NCI-H2227 treated with DMSO at 0.1 percent for 48 hours (cell line): ENCODE measurements at places on chromosomes 6 and 20.

GRCh38 chr20:58741384-58741783 is 48.8 kb downstream of the NPEPL1 start:
- no peak for DNase-seq

- no peak for DNase-seq
Measured at GRCh38 chr20:60123652-60124051, 165.4 kb downstream of the CDH26 start.

DNA sequence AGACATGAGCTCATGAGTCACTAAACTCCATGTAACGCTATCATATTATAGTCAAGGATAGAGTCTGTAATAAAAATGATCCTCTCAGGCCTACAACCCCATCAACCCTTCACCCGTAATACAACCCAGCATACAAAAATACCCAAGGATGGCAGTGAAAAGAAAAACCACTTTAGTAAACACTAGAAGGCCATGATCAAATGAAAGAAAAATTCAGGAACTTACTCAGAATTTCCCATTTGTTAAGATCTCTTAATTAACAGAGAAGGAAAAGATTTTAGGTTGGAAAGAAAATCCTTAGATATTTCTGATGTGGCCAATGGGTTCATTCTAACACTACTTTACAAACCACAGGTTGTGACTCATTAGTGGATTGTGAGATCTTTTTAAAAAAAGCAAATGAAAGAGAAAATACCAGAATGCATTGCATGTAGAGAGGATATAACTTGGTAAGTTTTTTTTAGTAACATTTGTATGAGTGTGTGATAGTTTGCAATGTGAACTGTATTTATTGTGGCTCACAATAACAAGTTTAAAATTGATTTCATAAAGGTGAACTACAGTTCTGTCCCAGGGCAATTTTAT is 8.0 kb upstream of the UBE2J1 start:
- DNase-seq, result no peak

DNA sequence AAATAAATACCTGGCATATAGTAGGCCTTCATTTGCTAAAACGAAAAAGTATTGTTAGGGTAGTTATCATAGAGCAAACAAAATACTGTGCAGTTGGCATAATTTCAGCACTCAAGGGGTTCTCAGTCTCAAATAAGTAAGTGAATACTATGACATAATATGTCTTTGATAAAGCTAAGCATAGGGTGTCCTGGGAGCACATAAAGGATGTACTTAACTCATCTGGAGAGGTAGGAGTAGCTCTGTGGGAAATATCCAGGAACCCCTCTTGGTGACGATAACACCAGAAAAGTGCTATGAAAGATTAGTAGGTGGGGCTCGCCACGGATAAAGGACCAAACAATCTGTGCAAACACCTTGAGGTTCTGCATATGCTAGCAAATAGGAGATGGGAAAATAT is 23.2 kb downstream of the VNN1 start:
- DNase-seq, result no peak

- DNase-seq, result no peak
Measured at GRCh38 chr20:50333131-50333670, 142.6 kb downstream of the CEBPB start.

- DNase-seq, result no peak
Measured at GRCh38 chr6:134701301-134701700, 248.6 kb downstream of the ALDH8A1 start.

DNA sequence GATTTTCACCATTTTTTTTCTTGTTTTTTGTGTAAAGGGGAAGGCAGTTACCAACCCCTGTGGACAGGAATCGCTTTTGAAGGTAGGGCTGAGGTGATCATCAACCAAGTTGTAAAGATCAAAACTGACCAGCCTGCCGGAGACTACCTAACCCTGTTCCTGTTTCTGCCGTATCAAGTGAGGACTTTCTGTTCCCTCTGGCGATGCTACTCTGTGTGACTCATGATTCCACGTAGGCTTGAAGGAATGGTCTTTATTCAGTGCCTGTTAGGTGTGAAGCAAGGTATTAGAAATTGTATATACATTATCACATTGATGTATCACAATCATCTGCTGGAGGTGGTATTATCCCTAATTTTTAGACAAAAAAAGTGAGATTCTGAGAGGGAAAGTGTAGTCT is 161.3 kb downstream of the SOX4 start:
- no peak for DNase-seq

DNA sequence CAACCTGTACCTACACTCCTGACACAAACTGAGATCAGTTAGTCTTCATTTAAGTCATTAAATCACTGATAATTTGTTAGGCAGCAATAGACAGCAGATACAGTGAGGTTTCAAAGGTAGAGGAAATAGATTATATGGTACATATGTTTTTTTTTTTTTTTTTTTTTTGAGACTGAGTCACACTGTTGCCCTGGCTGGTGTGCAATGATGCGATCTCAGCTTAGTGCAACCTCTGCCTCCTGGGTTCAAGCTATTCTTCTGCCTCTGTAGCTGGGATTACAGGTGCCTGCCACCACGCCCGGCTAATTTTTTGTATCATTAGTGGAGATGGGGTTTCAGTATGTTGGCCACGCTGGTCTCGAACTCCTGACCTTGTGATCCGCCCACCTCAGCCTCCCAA is 38.2 kb upstream of the KIF13A start:
- DNase-seq, result no peak

DNA sequence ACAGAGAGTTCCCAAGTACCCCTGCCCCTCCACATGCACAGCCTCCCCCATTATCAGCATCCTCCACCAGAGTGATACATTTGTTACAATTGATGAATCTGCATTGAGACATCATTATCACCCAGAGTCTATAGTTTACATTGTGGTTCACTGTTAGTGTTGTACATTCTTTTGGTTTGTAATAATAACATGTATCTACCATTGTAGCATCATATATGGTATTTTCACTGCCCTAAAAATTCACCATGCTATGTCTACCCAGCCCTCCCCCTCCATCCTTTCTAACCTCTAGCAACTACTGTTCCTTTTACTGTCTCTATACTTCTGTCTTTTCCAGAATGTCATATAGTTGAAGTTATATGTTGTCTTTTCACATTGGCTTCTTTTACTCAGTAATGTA is 273.9 kb upstream of the RNF217 start:
- no peak for DNase-seq

DNA sequence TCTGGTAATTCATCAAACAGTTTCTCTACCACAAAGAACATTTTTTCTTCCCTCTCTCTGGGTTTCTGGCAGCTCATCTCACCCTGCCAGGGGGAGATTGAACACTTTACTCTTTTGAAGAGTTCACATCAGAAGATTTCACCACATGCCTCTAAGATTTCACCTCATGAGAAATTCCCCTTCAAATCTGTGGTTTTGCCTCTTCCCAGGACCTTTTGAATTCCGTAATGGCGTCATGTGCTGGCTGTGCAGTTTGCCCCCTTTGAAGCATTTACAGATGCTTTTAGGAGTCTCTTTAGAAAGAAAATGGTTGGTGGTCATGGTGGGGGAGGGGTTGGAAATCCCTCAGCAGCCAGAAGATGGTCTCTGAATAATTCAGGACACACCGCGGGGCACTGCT is 486.1 kb downstream of the QKI start:
- no peak for DNase-seq

DNA sequence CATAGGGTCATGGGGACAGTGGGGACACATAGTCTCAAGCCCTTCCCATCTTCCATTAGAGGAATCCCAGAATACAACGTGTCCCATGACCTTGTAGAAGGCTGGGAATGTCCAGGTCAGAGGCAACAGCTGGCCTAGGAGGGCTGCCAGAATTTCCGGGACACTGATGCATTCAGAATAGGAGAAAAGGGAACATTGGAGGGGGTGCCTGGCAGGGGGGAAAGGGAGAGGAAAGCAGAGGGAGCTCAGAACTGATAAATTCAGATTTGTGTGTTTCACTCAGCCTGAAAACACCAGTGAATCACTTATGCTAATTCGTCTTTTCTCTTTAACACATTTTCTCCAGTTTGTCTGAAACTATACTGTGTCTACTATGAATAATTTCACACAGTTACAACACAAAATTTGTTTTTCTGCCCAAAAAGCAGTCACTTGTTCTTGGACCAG is 35.5 kb upstream of the BMP2 start:
- DNase-seq, result no peak

DNA sequence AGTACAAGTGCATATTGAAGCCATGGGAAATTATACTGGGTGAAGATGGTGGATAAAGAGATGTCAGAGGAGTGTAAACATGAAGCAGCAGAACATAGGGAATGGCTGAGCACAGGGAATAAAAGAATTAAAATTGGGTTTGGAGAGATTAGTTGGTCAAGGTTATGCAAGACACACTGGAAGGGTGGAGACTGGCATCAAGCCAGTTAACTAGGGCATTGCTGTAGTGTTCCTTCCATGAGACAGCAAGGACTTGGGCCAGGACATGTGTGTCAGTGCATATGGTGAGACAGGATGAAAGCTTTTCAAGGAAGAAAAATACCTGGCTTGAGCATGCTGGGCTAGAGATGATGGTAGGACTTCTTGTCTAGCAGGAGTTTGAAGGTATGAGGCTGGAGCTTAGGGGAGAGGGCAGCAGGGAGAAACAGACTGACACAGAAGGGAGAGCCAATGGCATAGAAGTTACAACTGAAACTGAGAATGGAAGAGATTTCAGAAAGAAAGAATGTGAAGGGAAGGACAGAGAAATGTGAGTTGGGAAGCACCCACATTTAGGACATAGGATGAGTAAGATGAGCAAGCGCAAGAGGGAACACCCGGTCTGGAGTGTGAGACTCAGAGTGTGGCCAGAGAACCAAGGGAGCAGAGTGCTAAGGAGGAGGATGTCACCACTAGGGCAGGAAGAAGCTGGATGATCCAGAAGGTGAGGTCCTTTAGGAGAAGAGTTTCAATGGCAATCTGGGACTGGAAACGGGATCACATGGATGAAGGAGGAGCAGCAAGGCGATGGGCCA is 14.5 kb upstream of the TMEM170B start:
- no peak for DNase-seq

- no peak for DNase-seq
Measured at GRCh38 chr6:120355822-120356221, 978.5 kb downstream of the TBC1D32 start.

DNA sequence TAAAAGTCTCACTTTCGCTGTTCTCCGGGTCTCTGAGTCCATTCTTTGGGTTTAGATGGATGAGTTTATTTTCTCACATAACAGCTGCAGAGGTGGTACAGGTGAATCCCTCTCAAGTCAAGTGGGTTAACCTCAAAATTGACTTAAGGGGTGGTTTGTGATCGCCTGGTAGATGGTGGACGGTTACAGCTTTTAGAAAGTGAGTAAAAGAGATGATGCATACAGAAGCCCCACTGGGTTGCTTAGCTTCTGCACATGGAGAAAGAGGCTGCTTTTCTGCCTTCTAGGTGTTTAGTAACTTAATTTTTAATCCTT is 146.7 kb downstream of the TRIM27 start:
- no peak for DNase-seq

DNA sequence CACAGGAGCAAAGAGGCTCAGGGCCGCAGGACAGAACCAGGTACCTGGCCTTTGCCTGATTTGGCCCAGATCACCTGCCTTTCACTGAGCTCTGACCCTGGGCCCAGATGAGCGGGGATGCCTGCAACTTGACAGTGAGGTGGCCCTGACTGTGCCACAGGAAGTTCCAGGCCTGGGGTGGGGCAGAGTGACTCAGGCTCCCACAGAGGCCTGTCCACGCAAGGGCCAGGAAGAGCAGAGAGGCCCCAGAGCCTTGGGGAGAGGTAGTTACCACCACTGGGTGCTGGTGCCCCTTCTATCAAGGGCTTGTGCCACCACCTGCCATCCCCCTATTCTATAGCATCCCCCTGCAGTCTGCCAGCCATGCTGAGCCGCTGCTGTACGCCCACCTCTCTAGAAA is 4.1 kb upstream of the NOL4L start:
- DNase-seq, result no peak

DNA sequence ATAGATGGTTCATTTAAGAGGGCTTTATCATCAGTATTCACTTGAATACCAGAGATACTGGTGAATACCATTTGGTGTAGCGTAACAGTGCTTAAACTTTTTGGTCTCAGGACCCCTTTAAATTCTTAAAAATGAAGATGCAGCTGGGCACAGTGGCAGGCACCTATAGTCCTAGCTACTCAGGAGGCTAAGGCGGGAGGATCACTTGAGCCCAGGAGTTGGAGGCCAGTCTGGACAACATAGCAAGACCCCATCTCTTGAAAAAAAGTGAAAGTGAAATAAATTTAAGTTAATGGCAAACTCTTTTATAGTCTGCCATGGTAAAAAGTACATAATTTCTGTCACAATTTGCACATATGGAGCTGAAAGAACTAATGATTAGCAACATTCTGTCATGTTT is 39.3 kb downstream of the VAPB start:
- DNase-seq, result no peak

- DNase-seq, result no peak
Measured at GRCh38 chr6:105193647-105194046, 13.8 kb upstream of the POPDC3 start.

GRCh38 chr6:140874066-140874465 is 1258.7 kb upstream of the GJE1 start:
- no peak for DNase-seq
